Naive thymus-derived CD8-positive, alpha-beta T cell (primary cell): ENCODE measurements at places on chromosomes 4 and X. TPM values are rescaled to one million over a fixed set of nuclear protein-coding genes. Genes with fewer than 3 reads are reported as not detected.

TAF7L gene
- total RNA-seq = not detected

YIPF7 gene
- 0.80 TPM for total RNA-seq

- no peak for DNase-seq
These were observed 212.8 kb upstream of the PPARGC1A start for GRCh38 chr4:24102621-24103020.

DNA sequence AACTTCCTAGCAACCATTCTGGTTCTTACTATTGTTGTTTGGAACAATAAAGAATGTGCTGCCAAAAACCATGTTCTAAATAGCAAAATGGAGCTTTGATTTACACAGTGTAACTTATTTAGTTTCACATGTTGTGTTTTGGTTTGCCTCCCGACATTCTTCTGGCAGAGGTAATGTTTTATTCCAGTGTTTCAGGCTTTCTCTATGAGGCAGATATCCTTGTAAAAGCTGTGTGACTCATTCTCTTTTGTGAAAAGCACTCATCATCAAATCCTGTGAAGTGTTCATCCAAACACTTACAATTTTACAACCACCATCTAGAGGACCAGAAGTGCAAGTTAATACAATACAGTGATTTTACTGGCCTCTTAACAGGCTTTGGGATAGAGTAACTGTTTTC, 219.0 kb upstream of the GIMD1 start:
- no peak for DNase-seq

DNA sequence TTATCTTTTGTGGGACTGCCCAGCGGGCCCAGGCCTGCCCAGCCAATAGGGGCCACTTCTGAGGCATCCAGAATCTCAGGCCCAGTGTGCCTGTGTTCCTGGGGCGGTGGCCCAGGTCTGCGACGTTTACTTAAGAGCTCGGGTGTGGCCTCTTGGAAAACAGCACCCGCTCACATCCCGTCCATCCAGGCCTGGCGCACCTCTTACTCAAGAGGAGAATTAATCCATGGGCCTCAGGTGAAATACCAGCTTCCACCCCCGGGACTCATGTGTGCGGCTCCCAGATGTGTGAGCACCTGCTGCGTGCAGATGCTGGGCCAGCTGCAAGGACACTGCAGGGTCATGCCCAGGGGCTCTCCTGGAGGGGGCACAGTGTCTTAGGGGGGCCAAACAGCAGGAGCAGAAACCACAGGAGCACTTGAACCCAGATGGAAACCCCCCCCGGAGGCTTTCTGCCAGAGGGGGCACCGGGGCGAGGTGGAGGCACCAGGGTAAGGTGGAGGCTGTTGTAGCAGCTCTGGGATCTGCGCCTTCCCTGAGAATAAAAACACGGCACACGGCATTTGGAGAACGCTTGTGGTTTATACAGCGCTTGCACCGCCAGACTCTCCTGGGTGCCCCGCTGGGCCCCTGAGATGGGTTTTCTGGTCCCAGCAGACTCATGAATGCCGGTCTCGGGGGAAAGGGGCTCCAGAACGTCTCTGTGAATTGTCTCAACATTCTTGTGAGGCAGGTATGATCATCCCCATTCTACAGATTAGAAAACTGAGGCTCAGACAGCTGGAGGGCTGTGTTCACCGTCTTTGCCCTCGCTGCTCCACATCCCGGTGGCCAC, 2.8 kb downstream of the PSAPL1 start:
- DNase-seq = no peak

DNA sequence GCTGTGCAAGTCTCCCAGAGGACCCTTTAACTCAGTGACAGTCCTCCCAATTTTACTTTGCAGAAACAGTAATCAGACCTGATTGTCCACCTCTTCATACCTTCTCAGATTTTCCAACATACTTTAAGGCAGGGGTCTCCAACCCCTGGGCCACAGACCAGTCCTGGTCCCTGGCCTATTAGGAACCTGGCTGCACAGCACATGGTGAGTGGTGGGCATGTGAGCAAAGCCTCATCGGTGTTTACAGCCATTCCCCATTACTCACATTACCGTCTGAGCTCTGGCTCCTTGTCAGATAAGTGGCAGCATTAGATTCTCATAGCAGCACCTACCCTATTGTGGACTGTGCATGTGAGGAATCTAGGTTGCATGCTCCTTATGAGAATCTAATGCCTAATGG, 74.3 kb downstream of the TECRL start:
- DNase-seq = no peak

DNA sequence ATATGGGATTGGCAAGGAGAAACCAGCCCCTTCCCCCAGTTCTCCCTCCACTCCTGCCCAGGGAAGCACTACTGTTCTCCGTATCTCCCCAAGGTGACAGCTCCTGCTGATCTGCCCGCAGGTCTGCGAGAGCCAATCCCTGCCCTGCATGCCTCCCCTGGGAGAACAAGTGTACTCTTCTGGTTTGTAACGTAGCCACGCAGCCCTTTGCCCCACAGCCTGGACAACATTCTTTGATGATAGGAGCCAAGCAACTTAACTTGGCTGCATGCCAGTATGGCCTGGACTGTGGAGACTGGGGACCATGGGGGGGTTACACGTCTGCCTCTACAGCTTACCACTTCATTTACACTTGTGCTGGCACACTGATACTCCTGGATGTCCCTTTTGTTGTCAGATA, 2.0 kb downstream of the STBD1 start:
- no peak for DNase-seq

GRCh38 chrX:148672517-148672916, 172.1 kb downstream of the AFF2 start:
- DNase-seq = no peak

DNA sequence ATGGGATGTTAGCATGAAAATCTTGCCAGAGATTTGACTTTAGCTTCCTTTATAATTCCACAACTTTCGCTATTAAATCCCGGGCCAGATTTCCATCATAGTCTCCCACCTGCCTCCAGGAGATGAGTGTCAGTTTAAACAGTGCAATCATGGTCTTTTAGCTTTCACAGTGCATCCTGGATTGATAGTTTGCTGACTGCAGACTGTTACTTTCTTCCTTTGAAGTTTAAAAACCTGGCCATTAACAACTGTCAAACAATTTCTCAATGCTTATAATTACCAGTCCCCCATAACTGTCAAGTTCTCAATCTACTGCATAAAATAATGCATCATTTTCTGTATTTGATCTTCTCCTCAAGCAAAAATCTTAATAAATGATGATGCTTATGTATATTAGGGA, 108.4 kb upstream of the FSTL5 start:
- no peak for DNase-seq
